Stimulated activated CD4-positive, alpha-beta T cell treated with anti-CD3 and anti-CD28 coated beads, Interleukin-15, amount 100 ng/mL, for 48 hours (primary cell): ENCODE measurements at places on chromosomes 4 and X.

DNA sequence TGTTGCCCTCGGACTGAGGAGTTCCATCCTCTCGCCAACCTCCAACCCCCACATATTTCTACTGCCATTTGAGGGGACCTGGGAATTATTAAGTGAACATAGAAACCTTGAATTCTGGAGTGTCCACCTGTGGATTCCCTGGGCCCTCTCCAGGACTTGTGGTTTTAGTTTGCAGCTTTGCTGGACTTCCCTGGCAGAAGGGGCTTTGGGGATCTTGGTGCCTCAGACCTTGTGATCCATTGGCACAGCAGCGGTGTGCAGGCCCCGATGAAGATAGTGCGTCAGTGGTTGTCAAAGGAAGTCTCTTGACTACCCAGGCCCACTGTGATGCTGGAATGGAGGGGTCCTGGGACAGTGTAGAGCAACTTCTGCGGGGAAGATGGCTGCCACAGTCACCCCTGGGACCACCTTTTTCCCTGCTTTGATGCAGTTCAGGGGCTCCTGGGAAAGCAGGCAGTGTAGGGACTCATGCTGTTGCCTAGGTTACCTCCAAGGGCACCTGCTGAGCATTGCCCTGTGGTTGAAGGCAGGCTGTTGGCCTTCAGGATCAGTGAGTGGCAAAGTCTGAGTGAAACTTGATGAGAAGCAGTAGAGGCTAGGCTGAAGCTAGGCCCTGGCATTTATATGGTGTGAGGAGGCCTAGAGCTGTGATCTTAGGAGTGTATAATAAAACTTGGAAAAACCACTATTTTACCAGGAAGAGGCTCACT is 2.2 kb downstream of the SLC16A2 start:
- no peak for DNase-seq

- DNase-seq, result no peak
These were observed 22.0 kb downstream of the OTC start for GRCh38 chrX:38374431-38374830.

- no peak for DNase-seq
These were observed 32.8 kb upstream of the FGF2 start for GRCh38 chr4:122793811-122794210.

DNA sequence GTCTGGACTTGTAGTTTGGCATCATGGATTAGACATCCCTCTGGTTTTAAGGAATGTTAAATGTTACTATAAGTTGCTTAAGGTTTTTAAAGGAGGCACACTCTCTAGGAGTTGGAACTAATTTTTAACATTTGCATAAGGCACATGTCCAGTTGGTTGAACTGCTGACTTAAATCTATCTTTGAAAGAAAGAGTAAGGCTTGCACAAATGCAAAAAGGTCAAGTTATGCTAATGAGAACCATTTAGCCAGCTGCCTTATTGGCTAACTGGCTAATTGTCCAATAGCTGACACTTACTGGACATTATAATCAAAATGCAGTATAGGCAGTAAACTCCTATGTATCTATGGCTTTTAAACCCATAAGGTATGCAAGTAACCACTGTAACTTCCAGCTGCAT is 206.1 kb upstream of the TTC29 start:
- DNase-seq, result no peak

DNA sequence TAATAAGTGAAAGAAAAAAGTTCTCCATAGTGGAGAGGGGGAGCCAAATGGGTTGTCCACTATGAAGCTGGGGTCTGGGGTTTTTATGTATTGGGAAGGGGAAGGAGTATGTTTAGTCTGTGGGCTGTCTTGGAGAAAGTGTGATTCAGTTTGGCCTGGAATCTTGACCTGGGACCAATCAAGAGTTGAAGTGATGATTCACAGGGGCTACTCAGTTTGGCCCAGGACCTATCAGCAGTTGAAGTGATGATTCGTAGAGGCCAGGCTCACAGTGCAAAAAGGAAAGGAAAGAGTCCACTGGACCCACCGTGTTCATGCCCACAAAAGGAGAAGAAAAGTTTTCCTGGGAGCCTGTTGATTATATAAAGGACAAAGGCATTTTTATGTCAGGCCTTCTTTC is 47.3 kb upstream of the RAB9B start:
- DNase-seq, result no peak

- DNase-seq, result no peak
These were observed 163.9 kb downstream of the HS3ST1 start for GRCh38 chr4:11264841-11265240.

DNA sequence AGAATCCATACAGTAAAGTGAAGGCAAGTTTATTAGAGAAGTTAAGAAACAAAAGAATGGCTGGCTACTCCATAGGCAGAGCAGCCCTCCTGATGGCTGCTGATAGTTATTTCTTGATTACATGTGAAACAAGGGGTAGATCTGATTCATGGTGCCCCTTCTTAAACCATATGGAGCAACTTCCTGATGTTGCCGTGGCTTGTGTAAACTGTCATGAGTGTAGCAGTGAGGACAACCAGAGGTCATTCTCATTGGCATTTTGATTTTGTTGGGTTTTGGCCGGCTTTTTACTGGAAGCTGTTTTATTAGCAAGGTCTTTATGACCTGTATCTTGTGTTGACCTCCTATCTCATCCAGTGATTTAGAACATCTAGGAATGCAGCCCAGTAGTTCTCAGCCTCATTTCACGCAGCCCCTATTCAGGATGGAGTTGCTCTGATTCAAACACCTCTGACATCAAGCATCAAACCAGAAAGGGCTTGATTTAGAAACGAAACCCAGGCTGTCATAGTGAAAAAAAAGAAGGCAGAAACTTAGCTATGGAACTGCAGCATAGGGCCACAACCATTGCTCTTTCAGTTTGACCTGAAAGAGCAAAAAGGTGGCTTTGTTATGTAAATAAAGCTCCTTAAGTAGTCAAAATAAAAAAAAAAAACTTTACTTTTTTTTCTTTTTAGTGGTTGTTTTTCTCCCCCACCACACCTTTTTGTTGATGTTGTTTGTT is 37.8 kb downstream of the SPCS3 start:
- DNase-seq, result no peak

GRCh38 chr4:79578606-79579005 is 170.6 kb upstream of the GK2 start:
- DNase-seq, result no peak

- DNase-seq, result no peak
These were observed 316.8 kb upstream of the EMCN start for GRCh38 chr4:100834616-100835015.

DNA sequence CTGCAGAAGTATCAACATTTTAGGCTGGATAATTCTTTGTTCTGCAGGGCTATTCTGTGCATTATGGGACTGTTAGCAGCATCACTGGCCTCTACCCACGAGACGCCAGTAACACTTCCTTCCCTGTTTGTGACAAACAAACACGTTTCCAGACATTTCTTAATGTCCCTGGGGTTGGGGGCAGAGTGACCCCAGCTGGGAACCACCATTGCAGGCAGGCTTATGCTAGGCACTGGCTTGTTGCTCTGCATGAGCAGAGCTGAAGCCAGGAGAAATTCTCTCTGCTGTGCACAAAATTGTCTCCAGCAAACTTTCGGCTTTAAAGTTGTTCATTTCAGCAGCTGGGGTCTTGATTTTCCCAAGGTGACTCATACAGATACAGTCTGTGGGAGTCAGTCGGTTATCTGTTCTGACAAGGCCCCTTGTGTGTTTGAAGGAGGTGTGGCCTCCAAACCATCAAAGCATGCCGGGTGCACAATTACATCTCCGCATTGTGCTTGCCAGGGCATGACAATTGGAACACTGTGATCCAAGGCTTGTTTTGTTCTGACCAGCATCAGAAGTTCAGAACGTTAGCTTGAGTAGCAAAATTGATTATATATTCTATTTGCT is 156.4 kb upstream of the BOD1L1 start:
- no peak for DNase-seq

GRCh38 chrX:119235872-119236622 is at the start of gene PGRMC1:
PGRMC1 (plus strand) TSS chrX:119236285; CDS start chrX:119236364, 79 bp downstream.
- peak; percentile 45 for DNase-seq

GRCh38 chr4:77899607-77900006 is 37.0 kb downstream of the MRPL1 start:
- no peak for DNase-seq

GRCh38 chr4:74932832-74933561 is at the start of gene PARM1:
PARM1 (plus strand) TSS chr4:74933116; CDS start chr4:74933328, 212 bp downstream.
- peak; percentile 53 for DNase-seq

GRCh38 chr4:123031664-123032063 is 109.3 kb upstream of the NUDT6 start:
- DNase-seq, result no peak

- no peak for DNase-seq
These were observed 1.3 kb downstream of the NKRF start for GRCh38 chrX:119604766-119605463.

DNA sequence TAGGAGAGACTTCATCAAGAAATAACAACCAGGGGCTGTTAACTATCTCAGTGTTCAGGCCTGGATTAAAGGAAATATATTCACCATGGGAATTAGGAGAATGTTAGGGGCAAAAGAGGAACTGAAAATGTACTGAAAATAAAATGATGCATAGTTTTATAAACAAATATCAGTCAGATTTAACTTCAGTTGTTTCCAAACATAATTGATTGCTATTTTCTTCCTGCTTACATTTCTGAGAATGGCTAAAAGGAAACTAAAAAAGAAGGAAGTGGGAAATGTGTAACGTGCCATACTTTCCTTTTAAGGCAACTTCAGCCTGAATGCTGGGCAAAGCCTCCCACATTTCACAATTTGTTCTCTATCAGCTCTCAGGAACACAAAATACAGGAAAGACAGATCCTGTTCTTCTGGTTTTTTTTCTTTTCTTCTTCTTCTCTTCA is 178.1 kb downstream of the MAML3 start:
- DNase-seq, result no peak

DNA sequence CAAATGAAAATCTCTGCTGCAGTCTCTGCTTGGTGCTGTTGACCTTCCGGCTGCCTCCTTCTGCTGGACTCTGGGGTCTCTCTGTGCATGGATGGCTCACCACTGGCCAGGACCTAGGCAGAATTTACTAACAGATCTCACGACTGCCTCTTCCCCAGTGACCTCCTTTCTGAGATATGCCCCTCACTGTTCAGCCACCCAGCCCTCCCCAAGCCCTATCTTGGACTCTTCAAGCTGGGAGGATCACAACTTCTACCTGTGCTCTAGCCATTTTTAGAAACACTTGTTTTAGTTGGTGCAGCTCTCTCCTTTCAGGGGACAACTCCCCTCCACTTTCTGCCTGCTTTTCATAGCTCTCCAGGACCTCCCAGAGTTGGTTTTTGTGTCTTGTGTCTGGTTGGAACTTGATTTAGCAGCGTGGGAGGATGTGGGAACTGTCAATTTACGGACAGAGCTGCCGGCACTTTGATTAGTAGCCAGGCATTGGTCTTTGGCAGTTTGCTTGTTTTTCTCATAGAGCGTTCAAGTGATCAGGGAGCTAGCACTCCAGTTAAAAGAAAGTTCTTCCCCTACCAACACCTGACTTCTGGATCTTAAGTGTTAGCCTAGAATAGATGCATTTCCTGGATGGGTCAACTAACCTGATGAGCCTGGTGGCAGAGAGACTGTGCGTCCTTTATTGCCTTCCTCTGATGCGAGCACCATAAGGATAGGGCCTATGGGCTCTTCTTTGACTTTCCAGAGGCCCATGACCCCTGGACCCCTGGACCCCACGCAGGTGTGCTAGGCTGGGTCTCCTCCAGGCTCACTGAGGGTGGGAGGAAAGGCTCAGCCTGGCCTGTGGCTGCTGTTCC is 6.5 kb downstream of the RGS12 start:
- DNase-seq, result no peak

DNA sequence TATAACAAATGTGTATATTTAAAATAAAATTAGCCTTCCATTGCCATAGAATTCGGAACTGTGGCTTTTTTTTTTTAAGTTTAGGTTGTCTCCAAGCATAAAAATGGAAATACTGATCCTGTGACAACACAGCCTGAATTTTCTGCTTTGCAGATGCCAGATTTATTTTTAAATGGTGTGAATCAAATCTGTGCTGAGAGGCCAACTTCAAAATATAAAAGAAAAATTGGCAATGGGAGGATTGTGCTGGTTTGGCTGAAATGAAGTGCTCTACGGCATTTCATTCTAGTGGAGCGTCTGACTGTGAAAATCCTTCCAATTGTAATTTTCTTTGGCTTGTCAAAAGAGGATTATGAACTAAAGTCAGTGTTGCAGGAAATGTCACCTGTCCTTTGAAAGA is 580.3 kb upstream of the ZFP42 start:
- DNase-seq, result no peak

DNA sequence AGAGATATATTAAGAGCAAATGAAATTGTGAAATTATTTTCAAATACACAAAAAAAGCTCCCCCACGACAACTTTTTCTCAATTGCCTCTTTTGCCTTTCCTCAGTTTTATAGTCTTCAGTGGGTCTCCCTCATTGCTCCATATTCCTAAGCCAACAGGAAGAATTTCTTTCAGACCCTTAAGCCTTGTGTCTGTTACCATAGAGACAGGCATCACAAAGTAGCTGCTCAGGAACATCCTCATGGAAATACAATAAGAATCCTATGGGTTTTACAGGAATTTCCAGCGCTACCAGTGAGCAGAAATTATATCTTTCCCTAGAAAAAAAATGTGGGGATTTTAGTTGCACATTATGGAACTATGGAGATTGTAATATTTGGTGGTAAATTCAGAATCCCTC is 121.9 kb upstream of the DMD start:
- no peak for DNase-seq

DNA sequence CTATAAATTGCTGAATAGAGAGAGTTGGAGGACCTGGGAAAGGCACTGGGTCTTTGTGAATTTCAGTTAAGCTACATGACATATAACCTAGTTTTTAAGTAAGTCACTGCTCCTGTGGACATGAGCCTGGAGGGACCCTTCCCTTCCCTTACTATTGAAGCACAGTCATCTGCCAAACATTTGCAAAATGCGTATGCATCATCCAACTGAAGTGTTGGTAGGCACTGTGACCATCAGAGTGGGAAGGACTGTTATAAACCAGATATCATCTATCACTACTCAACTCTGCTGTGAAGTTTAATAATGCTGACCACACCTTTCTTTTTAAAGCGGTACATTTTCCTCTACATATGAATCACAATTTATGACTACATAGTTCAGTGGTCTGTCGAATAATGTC is 5.2 kb downstream of the GABRA3 start:
- DNase-seq, result no peak

DNA sequence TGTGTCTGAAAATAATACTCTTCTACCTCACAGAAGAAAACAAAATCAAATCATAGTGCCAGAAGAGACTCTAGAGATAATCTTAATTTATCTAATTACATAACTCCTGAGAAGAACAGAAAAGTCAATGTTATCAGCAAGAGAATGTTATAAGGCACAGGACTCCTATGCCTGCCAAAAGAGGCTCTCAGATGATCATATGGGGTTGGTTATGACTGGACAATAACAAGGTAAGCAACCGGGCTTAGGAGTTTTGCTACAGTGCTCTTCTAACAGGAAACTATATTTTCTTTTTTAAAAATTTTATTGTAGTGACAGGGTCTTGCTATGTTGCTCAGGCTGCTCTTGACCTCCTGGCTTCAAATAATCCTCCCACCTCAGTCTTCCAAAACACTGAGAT is 3.5 kb upstream of the C4orf17 start:
- no peak for DNase-seq

- no peak for DNase-seq
These were observed 33.2 kb downstream of the RELL1 start for GRCh38 chr4:37652747-37653527.
